ENCODE measurements at places on chromosomes 12 and 14.

DNA sequence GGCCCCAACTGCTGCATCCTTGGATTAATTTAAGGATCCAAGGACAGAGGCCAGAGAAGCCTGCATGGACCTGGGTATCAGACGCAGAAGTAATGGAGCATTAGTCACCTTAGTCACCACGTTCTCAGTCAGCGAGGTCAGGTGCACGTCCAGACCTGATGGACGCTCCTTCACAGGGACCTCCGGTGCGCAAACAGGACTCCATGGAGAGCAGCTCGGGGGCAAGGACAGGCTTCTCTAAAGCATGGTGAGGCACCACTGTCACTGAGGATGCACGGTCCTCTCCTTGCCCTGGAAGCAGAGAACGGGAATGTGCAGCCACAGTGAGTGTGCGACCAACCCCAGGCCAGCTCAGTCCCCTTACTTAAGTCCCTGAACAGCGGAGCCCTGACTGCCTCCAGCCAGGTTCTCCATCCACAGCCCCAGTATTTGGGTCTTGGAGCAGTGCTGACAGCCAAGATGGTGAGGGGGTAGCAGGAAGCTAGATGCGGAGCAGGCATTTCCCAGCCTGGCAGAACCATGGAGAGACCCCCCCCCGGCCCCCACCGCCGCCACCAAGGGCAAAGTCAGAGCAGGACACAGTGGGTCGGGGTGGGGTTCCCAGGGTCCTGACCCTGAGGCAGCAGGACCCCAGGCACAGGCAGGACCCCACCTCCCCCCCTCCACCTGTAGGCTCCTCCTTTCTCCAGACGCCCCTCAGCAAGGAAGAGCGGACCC is 253.4 kb upstream of the SFSWAP start:
- no peak for DNase-seq

- no peak for DNase-seq
Measured at GRCh38 chr12:72673853-72674252, 401.7 kb downstream of the TRHDE start.

GRCh38 chr12:131962069-131962468 is 12.3 kb downstream of the EP400 start:
- no peak for DNase-seq

DNA sequence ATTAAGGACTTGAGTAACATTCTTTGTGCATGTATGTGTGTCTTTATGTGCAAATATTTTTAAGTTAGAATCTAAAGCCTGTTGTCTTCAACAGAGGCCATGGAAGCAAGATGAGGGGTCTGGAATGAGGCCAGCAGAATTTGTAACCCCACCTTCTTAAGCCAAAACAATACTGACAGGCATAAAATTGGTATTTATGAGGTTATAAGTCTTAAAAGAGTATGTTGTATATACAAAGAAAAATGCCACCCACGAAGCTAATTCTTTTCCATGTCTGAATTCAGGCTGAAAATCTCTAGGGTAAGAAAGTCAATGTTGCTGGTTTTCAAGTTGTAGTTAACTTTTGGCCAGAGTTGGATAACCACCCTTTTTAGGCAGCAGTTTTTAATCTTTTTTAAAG is 86.2 kb upstream of the TMTC1 start:
- no peak for DNase-seq

DNA sequence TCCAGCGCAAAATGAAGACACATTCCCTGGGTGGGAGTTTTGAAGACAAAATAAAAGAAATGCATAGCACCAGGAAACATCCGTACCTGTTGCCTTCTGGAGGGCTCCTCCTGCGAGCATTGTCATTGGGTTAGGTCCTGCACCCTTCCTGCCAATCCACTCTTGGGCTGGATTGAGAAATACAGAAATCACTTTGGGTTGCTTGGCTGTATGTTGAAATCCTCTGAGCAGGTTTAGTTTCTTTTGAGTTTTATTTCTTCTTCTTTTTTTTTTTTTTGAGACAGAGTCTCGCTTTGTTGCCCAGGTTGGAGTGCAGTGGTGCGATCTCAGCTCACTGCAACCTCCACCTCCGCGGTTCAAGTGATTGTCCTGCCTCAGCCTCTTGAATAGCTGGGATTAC is 67.6 kb downstream of the ARF6 start:
- no peak for DNase-seq

- DNase-seq, result no peak
Measured at GRCh38 chr12:27194644-27195043, 49.4 kb upstream of the STK38L start.

GRCh38 chr14:92040431-92041051 is 682 bp upstream of the TRIP11 start:
- DNase-seq, result peak; percentile 19

GRCh38 chr14:95741038-95741490 is 27.1 kb upstream of the TCL1A start:
- no peak for DNase-seq

DNA sequence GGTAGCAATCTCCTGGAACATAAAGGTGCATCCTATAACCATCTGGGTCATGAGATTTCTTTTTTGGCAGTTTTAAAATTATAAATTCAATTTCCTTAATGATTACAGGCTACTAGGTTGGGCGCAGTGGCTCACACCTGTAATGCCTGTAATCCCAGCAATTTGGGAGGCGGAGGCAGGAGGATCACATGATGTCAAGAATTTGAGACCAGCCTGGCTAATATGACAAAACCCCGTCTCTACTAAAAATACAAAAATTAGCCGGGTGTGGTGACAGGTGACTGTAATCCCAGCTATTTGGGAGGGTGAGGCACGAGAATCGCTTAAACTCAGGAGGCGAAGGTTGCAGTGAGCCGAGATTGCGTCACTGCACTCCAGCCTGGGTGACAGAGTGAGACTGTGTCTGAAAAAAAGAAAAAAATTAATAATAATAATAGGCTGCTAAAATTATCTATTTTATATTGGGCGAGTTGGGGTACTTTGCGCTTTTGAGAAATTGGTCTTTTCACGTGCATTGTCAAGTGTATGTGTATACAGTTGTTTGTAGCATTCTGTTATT is 17.2 kb upstream of the ARF6 start:
- no peak for DNase-seq

GRCh38 chr14:105307052-105307727 is 6.4 kb upstream of the BRF1 start:
- DNase-seq, result no peak

- no peak for DNase-seq
Measured at GRCh38 chr14:96817750-96818666, 20.8 kb downstream of the VRK1 start.

DNA sequence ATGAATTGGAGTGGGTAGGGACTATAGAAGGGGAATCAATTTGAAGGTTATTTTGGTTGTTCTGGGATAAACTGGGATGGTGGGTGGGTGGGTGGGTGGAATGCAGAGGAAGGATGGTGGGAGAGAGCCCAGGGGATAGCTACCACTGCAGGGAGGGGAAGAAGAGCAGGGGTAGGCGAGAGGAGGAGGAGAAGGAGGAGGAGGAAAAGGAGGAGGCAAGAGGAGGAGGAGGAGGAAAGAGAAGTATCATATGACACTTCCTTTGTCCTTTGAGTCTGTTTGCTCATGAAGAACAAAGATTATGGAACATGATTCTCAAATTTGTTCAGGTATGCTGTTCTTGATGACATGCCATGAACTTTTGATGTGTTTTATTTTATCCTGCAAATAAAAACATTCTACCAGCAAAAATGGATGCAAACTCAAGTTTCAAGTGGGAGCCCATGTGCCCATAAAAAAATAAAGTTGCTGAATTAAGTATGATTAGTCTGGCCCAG is 4.1 kb upstream of the BEST3 start:
- no peak for DNase-seq

DNA sequence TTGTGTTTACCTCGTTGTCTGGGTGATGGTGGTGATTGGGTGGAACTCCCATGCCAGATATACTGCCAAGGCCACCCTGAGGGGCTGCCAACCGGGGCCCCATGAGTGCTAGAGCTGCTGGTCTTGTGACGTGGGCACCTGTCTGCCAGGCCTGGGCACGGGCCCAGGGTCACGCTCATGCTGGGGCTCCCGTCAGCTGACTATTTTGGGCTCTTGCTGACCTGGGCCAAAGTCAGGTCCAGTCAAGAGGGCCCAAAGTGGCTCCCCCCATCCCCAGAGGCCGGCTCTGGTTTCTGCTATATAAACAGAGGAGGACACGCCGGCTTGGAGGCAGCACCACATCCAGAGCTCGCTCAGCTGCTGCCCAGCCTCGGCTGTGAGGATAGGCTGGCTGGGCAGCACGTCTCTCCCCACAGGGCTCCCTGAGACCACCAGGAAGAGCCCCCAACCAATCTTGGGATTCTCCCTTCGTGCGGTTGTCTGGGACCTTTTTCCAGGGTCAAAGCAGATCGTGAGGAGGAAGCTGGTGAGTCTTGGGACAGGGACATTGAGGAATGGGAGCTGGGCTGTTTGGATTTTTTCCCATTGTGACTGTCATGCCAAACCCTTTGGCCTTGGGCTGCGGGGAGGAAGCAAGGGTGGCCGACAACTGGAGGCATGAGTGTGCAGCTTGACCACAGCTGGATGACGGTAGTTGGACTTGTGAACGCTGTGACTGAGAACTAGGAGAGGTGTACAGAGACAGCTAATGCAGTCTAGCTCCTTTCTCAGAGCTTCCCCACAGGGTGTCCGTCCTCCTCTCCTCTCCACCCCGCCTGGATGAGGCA is 7.6 kb upstream of the NR4A1 start:
- DNase-seq, result no peak

DNA sequence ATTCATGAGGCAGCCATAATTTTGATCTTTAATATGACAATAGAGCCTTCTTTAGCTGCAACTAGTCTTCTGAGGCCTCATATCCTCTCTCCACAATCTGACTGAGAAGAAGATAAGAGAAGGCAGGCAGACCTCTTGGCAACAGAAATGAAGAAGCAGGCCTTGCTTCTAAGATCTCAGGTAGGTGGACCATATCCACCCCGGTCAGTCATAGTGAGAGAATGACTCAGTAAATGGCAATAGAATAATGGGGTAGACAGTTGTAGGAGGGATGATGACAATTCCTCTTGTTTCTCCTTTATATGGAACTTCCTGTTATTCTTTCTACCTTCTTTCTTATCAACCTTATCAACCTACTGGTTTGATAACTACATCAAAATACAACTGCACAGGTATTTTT is 246.7 kb upstream of the G2E3 start:
- DNase-seq, result no peak

GRCh38 chr14:33568935-33569579 is 381.8 kb downstream of the EGLN3 start:
- no peak for DNase-seq

- DNase-seq, result no peak
Measured at GRCh38 chr14:65492266-65492665, 79.7 kb downstream of the FUT8 start.

- no peak for DNase-seq
Measured at GRCh38 chr14:102007916-102008418, 43.6 kb downstream of the DYNC1H1 start.

DNA sequence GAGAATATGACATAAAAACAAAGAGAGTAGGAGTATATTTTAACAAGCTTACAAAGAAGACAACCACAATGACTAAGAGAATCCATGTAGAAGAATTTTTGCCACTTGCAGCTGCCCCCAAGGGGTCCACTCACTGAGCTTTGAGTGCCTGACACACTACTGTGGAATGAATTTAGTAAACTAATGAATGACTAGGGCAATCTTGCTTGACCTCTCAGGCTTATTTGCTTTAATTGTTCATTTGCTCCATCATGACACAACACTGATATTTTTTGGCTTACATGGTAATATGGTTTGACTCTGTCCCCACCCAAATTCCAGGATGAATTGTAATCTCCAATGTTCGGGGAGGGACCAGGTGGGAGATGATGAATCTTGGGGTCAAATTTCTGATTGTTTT is 249.1 kb upstream of the FAR2 start:
- no peak for DNase-seq

- peak; percentile 2 for DNase-seq
Measured at GRCh38 chr14:94123296-94123695, 6.1 kb downstream of the IFI27L2 start.

All from HAP-1 (cell line).